ENCODE measurements at places on chromosomes 6 and 20.

DNA sequence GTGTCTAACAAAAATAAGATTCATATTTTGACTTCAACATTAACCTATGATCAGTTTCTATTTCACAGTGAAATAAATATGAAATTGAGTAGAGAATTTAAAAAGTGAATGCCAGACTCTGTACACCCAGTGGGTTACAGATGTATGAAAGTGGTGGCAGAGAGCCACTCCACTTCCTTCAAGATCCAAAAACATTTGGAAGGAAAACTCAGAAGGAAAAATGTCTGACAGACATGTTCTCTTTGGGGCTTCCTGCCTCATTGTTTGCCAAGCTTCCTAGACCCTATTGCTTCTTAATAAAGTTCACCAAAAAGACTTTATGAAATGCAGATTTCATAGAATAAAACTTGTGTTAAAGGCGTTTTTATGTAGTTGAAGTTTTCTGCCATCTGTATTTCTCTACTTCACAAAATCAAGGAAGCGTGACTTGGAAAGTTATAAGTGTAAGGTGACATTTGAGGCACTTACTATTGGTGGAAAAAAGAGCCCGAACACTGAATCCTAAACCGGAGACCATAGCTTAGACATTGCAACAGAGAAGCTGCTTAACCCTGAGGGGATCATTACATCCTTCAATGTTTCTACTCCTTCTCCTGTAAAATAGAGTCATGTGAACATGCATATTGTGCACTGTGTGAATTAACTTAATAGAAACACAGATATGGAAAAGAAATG lies 12.8 kb downstream of the HMGCLL1 start:
- no peak for DNase-seq

DNA sequence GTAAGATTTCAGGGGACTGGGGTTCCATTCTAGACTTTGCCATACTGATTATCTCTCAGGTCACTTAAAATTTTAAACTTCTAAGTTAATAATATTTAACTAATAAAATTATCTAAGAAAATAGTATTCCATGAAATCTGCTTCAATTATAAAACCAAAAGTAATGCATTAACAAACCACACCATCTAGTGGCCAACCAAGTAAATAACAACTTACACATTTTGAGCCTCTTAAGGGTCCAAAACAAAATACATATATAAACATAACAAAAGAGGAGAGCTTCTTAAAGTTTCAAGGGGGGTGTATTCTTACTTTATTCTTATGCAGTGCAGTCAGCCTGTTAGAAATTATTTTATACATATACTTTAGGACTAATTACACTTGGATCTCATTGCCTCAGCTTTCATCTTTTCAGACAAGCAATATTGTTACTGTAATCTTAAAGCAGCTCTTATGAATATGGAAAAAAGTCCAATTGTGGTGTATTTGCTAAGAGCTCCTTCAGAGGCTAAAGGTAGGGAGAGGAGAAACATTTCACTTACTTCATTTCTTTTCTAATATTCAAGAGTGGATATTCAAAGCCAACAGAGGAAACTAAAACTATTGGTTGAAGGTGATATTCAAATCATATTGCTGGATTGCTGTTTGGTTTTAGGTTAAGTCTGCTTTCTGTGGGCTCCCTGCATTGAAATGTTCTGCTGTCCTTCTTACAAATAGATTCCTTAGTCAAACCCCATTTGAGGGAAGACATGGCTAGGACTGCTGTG lies 199.7 kb upstream of the SIM1 start:
- no peak for DNase-seq

DNA sequence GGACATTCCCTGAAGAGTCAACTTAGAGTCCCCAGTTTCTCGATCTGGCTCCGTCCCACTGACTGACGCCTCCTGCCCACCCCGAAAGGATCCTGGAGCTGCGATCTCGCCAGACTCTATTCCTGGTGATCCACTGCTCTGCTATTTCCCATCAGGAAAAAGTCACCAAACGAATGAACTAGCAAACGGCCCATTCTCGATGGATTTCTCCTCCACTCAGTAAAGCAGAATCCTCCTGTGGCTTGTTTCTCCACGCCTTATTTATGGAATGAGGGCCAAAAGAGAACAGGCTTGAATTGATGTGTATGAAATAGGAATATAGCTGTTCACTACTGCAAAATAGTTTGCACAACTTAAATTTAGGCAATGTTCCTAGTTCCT lies 5.4 kb downstream of the NKX2-4 start:
- no peak for DNase-seq

GRCh38 chr6:141484711-141485110 lies 648.0 kb upstream of the GJE1 start:
- DNase-seq = peak; percentile 70

DNA sequence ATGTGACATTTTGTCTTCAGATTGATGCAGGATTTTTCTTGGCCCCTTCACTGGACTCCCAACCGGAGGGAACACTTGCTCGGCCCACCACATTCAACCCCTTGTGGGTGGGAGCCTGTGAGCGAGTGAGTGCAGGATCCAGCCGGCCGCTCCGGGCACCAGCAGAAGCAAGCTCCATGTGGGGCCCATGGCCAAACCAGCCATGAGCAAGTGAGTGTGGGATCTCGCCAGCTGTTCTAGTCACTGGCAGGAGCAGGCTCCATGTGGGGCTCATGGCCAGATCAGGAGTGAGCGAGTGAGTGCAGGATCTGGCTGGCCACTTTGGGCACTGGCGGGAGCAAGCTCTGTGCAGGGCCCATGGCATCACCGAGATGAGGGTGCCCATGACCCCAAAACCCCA lies 42.6 kb downstream of the OSTM1 start:
- DNase-seq = no peak

DNA sequence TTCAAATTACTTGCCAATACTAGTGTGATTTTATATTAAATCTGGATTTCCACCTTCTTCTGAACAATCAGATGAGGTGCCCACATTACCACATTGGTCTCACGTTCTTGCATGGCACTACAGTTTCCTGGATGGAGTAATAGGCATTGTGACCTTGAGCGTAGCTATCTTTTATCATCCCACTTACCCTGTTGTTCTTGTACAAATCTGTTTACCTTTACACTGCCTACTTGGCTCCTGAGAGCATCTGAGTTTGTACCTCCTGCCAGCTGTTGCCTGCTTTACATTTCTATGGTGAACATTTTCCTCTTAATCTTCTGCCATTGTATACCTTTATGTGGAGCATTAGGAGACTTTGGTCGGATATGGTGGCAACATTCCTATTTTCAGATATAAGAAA lies 90.7 kb downstream of the AKAP7 start:
- DNase-seq = no peak

GRCh38 chr6:105790635-105791034 lies 295.5 kb upstream of the PRDM1 start:
- DNase-seq = no peak

- no peak for DNase-seq
These were observed 166.6 kb downstream of the ARID1B start for GRCh38 chr6:156943816-156944215.

GRCh38 chr6:141265756-141266623 lies 866.7 kb upstream of the GJE1 start:
- DNase-seq = no peak

DNA sequence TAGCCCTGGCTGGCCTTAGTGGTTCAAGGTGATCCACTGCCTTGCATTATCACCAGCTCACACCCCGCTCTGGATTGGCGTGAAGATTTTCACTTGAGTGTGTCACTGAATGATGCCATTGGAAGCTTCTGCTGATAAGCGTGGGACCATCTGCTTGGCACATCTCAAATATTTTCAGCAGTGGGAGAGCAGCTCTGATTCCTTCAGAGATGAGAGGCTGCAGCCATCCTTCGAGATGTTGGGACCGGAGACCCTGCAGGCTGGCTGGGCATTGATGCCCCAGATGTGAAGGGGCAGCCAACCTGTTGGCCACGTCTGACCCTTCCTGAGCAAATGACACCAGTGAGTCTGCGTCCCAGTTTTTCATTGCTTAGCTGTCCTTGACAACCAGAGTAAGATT lies at the start of gene MAS1:
Gene MAS1, plus strand, starts transcription at position 197 of the 400 bp plus-strand sequence. CDS start 15,968 bp downstream, outside the sequence.
- DNase-seq = no peak

DNA sequence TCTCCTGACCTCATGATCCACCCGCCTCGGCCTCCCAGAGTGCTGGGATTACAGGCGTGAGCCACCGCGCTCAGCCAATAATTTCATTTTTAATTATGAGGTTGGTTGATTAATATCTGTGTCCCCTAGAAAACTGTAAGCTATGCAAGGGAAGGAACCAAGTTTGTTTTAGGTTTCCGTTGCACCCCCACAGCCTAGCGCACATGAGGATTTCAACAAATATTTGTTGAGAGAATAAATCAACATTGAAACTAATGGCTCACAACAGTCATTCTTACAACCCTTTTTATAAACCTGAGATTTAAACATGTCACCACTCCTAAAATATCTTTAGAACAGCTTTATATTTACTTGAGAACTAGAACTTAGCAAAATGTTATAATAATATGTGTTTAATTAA lies 114.0 kb upstream of the CARMIL1 start:
- no peak for DNase-seq

GRCh38 chr6:64736421-64736950 lies 970.5 kb downstream of the EYS start:
- DNase-seq = no peak

GRCh38 chr6:104768906-104769305 lies 90.8 kb downstream of the HACE1 start:
- no peak for DNase-seq

DNA sequence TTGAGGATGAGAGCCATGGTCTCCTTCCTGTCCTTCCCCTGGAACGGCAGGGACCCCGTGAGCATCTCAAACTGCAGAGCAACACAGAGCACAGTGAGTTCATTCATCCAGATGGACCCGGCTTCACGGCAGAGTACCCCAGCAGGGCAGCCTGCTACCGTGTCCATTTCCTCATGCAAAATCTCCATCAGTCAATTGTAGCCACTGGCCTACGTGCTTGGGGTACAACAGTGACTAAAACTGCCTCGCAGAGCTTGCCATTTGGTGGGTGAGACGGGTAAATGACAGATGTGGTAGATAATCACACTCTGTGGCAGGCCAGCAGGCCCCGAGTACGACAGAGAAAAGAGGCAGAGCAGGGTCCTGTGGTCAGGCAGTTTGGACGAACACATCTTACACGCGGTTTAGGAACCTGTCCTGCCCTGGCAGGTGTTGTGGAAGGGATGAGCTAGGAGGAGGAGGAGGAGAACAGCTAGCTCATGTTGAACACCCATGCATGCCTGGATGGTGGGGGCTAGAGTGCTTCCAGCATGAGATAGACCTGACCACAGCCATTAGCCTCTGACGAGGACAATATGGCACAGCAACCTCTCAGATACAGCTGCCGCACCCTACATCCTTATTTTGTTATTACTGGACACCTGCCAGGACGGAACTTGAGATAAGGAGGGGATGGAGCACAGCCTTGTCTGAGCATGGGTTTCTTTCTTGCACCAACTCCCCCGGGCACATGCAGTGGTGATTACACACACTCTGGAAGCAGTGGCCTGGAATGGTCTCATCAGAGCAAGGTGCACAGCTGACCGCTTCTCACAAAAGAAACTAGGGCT lies 95.6 kb downstream of the RAMACL start:
- no peak for DNase-seq

DNA sequence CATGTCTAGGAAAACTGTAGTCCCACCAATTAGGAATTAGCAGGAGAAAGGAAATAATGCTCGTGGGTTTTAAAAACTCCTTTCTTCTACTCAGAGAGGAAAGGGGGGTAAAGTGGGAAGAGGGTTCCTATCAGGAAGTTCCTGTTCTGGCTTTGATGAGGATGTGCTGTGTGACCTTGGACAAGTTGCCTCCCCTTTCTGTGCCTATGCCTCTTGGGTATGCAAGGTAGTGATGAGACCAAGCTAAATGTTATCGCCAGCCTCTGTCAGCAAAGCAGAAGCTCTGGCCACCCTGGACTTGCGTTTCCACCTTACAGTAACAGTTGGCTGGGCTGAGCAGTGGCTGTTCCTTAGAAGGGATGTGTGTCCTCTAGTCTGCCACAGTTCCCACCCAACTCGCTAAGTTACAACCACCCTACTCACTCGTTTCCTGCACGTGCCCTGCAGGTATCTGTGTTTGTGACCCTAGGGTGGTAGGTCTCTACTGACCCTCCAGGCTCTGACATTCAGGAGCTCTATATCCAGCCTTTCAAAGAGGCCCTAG lies 110.0 kb downstream of the PREX1 start:
- DNase-seq = no peak

DNA sequence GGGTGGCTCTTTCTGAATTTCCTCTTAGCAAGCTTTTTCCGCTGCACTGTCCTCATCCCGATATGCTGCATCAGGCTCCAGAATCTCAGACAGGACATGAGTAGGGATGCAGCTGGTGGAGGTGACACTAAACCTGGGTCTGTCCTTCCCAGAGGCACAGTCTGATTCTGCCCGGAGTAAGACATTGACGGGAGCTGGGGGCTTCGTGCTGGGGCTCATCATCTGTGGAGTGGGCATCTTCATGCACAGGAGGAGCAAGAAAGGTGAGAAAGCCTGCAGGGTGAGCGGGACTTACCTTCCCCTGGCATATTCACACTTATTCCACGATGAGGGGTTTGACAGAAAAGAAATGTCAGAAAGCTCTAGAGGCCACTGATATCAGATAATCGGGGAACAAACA lies 9.8 kb downstream of the HLA-DPB1 start:
- no peak for DNase-seq

All from inflammatory macrophage (primary cell).